ENCODE measurements at places on chromosomes 2 and 18.
A peak's percentile ranks its signal among the peaks of the same experiment; 100 is the strongest.

DNA sequence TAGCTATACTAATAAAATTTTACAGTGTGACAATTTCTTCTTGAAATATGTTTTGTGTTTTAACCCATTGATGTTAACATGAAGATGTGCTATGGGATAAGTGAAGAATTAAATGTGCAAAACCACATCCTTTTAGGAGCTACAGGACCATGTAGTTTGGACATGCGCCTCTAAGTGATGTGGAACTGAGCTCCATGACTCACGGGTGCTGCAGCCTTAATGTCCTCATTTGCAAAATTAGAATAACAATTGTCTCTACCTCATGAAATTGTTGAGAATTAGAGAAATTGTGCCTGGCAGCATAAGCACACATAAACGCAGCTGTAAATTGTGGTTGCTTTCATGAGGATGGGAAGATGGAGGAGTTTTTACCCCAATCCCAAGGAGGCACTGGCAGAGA lies 31.6 kb upstream of the TPO start:
- DNase-seq: no peak

- no peak for DNase-seq
Measured at GRCh38 chr2:9234680-9235146, 28.1 kb downstream of the ASAP2 start.

DNA sequence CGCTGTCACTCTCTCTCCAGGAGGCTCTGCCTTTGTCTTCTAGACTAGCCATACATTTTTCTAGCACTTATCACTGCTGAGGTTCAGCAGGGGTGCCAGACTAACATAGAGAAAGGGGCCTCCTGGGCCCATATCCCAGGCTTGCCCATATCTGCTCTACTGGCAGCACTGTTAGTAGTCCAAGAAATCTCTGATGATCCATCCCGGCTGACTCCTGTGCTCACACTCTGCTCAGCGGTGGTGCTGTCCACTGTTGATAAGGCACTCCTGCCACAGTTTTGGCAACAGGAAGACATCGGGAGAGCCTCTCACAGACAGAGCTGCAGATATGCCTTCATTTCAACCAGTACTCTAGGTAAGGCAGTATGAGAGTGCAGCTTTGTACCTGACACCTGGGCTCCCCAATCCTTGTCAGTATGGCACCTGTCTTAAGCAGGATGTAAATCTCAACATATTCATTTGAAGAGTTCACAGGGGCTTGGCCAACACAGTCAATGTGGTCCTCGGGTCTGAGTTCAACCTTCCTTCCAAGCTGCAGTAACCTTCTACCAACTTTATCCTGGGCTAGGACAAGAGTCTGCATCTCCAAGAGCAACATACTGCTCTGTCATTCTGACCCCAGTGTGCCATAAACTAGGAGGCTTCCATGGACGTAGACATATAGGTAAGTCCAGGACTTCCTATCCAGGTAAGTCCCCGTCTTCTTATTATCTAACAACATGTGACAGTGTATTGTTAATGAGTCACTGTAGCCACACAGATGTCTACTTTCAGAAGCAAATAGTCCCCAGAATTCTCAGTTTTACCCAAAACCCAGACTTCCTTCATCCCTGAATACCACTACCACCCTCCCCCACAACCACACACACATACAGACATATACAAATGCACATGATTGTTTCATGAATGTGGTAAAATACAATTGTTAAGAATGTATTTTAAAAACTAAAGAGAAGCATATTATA lies 16.2 kb downstream of the KLF7 start:
- no peak for DNase-seq

DNA sequence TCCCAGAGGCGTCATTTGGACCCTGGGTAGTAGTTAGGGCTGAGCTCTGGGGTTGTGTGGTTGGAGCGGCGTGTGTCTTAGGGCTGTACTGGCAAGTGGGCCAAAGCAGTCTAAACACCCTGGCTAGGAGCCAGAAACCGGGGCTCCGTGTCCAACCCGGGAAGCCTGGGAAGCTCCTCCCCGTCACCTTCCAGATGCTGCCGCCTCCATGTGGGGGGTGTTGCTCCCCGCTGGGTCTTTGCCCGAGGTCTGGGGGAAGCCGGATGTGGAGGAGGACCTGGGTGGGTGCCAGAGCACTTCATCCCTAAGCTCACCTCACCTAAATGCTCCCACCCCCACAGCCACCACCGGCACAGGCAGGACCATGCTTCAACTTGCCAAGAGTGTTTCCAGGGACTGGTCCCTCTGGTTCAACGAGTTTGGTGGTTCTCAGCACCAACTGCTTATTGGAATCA lies 25.4 kb downstream of the TET3 start:
- no peak for DNase-seq

- DNase-seq: no peak
Measured at GRCh38 chr18:25866331-25866730, 224.1 kb downstream of the SS18 start.

DNA sequence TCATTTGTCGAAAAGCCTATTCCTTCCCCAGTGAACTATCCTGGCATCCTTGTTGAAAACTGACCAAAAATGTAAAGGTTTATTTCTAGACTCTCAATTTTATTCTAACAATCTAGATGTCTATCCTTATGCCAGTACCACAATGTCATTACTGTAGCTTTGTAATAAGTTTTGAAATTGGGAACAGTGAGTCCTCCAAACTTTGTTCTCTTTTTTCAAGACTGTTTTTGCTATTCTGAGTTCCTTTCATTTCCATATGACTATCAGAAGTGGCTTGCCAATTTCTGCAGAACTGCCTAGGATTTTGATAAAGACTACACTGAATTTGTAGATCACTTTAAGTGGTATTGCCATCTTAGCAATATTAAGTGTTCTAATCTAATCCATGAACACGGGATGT lies 9.7 kb downstream of the STARD7 start:
- no peak for DNase-seq

GRCh38 chr18:78789850-78790249 lies 189.8 kb upstream of the SALL3 start:
- DNase-seq: no peak

DNA sequence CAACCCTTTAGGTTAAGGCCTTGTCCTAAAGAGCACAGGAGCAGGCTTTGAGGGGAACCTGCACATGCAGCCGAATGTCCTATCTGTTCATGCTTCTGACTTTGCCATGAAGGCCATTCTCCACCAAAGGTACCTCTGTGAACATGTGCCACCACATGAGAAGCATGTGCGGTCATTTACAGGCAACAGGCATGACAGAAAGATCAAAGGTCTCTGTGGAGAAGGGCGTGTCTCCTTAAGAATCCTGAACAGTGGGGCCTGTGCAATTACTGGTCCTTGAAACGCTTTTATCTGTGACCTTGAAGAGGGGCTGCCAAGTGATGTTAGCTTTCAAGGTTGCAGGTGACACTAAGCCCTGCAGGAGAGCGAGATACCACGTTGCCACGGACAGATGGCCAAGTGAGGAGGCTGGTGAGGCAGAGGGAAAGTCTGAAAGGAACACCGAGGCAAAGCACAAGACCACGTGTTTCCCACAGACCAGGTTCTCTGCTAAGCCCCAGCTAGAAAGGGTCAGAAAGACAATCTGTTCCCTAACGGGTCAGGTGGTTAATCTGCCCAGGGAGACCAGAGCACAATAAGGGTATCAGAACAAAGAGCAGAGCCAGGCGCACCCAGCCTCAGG lies 19.5 kb upstream of the POMC start:
- no peak for DNase-seq

DNA sequence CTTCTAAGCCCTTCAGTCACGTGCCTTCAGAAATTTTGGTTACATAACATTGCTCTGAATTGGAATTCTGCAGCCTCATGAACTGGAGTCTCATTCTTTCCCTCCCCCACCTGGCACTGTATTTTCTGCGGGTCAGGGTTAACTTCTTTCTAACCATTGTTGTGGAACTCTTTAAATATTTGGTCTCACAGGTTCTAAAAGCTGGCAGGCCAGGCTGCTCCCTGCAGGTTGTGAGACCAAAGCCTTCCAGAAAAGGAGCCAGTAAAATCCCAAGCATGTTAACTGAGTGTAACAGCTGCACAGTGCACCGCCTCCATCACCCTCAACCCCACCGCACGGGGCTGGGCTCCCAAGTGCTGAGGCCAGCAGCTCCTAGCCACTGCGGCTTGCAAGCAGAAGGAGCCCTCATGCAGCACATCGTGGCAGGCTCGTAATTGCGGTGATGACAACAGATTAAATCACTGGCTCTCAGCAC lies 174.1 kb upstream of the ALPP start:
- no peak for DNase-seq

DNA sequence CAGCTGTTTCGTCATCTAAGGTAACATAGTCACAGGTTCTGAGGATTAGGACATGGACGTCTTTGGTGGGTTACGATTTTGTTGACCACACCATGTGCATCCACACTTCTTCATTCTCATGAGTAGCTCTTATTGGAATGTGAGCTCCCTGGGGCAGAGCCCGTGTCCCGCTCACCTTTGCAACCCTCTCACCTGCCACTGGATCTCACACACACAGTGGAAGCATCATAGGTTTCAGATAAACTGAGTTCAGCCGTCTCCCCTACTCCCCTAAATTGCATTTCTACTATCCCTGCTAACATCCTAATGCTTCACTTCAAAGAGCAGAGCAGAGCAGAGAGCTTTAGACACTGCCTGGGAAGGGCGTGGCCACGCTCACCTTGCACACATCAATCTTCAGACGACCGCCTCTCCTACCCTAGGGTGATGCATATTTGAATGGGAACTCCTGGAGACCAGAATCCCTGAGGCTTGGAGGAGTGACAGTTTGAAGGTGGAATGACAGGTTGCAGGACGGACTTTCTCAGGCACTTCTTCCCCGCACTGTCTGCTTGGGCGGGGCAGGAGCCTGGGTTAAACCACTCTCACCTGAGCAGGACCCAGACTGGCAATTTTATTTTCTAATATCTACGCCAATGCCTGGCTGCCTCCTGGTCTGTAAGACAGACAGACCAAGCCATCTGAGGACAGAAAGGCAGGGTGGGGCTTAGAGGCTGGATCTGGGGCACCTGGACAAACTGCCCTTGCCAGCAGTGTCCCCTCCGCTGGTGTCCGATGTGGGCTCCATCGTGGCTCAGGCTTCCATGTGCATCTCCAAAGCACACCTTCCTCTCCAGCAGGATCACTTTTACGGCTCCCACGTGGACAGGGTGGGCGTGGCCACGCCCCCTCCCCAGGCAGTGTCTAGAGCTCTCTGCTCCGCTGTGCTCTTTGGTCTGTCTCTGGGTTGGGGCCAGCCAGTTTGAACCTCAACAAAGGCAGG lies 229.5 kb upstream of the COPS8 start:
- DNase-seq: no peak

DNA sequence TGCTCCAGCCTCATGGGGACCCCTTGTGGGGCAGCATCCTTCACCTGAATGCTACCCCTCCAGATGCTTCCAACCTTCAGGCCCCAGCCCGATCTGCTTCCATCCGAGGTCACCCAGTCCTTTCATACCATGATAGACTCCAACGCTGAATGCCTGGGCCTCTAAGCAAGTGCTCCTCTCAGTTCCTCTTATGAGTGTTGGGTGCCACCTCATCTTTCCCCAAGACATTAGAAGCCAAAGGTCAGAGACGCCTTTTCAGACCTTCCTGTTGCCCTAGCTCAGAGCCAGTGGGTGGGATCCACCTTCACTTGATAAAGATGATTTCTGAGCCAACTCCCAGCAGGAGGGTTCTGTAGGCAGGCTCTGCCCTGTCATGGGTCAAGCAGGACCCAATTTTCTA lies 174.5 kb upstream of the MGAT5 start:
- no peak for DNase-seq

- no peak for DNase-seq
Measured at GRCh38 chr2:31097962-31098613, 40.2 kb downstream of the GALNT14 start.

GRCh38 chr2:224594840-224595239 lies 9.7 kb upstream of the CUL3 start:
- no peak for DNase-seq

GRCh38 chr2:191151331-191151730 lies 537 bp upstream of the STAT4 start:
- DNase-seq: no peak

DNA sequence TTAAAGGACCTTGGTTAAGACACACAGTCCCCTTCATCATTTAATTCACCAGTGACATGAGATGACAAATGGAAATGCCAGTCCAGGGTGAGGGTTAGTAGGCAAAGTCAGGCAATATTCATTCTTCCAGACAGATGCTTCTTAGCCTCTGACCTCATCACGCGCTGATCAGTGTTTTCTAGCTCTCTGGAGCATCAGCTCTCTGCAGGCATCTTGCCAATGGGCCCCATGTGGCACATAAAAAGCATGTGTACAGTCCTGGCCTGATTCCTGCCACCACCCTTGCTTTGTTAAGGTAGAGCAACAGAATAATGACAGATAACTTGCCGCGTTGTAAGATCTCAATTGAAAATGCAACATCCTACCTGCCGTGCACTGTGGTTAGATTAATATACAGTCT lies 20.3 kb upstream of the NPAS2 start:
- DNase-seq: no peak

- no peak for DNase-seq
Measured at GRCh38 chr2:120986898-120987650, 251.4 kb downstream of the GLI2 start.

DNA sequence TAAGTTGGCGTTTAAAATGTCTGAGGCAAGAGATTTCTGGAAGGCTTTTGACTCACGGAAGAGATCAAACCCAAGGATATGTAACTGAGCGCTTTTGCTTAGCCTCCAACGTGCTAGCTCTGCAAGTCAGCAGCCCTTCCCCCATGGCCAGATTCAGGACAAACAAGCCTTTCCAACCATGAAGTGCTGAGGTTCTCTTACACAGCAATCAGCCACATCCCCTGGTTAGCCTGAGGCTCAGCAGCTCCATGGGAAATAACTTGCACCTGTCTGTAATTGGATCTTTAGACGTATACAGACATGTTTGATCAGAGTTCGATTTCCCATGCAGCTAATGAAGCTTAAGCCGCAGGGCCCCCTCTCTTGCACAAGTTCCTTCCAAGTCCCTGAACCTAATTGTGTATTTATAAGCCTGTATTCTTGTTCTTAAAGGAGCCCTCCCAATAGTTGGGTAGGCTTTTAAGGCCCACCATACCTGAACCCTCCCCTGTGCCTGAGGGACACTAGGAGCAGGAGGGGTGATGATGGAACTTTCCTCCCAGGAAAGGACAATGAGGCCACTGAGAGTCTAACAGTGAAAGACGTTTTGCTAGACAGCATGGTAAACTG lies 2.1 kb upstream of the TMEM131 start:
- peak; percentile 78 for DNase-seq

DNA sequence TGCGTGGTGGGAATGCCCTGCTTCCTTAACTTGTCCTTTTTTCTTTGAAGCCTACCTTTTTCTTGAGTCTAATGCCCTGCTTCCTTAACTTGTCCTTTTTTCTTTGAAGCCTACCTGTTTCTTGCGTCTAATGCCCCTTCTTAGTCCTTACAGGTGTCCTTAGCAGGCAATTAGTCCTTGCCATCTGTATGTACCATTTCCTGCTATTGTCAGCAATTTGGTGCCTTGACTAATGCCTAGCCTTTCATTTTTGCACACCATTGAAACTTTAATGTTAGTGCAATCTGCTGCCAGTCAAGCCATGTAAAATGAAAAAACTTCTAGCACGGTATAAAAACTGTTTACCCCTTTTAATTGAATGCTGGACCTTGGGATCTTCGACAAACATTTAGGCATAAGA lies 4.3 kb downstream of the KDM3A start:
- no peak for DNase-seq

GRCh38 chr2:222318712-222319585 lies 20.2 kb upstream of the PAX3 start:
- peak; percentile 10 for DNase-seq

- no peak for DNase-seq
Measured at GRCh38 chr18:3319894-3320454, 58.0 kb downstream of the MYL12B start.

- DNase-seq: no peak
Measured at GRCh38 chr18:3493501-3494244, 43.7 kb downstream of the TGIF1 start.
